ENCODE measurements at places on chromosomes 1 and 21.

- peak; percentile 27 for DNase-seq
Observed at GRCh38 chr1:246261639-246262038, 245.4 kb downstream of the SMYD3 start.

DNA sequence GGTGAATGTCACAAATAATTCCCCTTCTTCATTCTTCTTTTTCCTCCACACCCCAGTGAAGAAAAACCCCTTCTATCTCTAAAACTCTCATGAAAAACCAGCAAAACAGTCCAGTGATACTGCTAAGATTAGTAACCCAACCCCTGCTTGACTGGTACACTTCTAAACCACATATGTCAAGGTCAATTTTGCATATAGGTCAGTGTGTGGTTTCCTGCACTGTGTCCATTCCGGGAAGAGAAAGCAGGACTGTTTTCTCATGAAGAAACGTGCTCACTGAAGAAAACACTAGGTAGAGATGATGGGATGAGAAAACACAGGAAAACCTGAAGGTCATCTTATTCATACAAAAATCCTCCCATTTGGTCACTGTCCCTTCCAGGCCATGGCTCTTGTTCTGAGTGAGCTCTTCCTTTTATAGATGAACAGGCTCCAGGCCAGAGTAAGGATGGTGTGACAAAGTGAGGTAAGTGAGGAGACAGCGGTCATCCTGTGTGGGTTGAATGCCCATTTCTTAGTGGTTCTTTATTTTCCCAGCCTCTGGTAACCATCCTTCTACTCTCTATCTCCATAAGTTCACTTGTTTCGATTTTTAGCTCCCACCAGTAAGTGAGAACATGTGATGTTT is 122.7 kb downstream of the FASLG start:
- no peak for DNase-seq

DNA sequence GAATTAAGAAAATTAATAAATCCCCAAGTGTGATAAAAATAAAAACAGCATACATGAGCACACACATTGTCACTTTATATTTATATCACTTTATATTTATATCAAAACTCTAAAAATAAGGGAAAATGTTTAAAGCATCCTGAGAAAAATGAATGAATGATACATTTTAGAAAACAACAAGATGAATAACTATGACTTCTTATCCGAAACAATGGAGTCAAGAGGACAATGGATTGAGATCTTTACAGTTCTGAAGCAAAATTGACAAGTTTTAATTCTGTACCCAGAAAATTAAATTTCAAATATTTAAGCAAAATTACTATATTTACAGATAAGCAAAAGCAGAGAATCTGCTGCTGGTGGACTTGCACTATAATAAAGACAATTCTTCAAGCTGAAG is 512.6 kb downstream of the MRPL39 start:
- no peak for DNase-seq

- no peak for DNase-seq
Observed at GRCh38 chr1:222329493-222330045, 218.3 kb downstream of the HHIPL2 start.

DNA sequence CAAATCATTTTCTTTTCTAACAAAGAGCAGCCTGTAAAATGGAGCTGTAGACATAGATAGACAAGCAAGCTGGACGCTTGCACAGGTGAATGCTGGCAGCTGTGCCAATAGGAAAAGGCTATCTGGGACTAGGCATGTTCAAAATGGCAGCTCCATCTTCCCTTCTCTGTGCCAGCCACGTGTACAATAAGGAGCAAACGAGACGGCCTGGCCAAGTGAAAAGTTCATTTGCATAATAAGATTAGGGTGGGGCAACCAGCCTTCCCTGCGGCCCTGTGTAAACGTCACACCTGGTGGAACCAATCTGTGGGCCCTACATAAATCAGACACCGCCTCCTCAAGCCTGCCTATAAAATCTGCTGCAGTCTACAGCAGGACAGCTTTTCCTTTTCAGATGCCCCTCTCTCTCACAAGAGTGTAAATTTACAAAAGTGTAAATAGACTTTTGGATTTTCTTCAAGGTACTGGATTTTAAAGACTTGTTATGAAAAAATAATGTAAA is 16.6 kb upstream of the EDEM3 start:
- no peak for DNase-seq

DNA sequence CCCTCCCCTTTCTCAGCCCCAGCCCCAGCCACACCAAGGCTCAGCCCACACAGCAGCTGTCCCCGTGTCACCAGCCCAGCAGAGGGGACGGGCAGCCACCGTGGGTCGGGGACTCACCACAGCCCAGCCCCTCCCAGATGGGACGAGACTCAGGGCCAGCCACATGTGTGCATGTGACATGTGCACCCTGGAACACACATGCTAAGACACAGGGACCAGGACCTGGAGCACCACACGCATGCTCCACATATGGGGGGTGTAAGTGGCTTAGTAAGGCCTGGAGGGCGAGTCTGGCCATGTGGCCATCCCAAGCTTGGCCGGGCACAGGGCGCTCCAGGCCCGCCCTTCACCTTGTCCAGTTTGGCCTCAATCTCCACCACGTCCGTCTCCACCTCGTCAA is 4.0 kb downstream of the ACAP3 start:
- DNase-seq, result no peak

DNA sequence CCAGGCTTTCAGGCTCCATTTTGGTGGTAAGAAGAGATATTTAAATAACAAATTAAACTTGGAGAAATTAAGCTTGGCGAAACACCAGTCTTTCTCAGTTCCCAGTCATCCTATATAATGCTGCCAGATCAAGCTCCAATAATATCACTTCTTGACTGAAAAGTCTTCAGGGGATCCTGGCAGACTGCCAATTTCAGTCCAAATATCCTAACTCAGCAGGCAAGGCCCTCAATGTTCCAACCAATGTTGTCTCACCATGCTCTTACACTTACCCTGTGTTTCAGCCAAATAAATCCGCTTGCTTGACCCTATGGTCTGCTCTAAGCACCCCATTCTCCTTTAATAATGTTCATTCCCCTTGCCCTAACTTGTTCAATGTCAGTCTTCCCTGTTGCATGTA is 39.9 kb upstream of the BCL10 start:
- no peak for DNase-seq

DNA sequence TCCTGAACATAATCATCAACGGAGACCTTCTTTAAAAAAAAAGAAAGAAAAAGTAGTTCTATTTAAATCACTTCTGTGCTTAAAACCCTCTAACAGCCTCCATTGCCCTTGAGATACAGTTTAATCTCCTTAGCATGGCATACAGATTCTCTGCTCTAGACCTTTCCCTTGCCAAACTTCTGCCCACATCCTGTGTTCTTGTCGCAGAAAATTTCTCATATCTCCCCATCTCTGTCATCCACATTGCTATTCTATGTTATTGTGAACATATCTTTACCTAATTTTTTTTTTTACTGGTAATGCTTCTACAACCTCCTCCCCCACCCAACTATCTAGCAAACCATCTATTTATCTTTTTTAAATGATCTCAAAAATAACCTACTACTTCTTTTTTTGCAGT is 135.7 kb upstream of the PROX1 start:
- DNase-seq, result peak; percentile 16

GRCh38 chr1:168972887-168973286 is 133.6 kb upstream of the ATP1B1 start:
- no peak for DNase-seq

- DNase-seq, result no peak
Observed at GRCh38 chr1:110223127-110223526, 13.0 kb downstream of the KCNC4 start.

GRCh38 chr1:64692911-64693310 is 52.0 kb upstream of the RAVER2 start:
- no peak for DNase-seq

DNA sequence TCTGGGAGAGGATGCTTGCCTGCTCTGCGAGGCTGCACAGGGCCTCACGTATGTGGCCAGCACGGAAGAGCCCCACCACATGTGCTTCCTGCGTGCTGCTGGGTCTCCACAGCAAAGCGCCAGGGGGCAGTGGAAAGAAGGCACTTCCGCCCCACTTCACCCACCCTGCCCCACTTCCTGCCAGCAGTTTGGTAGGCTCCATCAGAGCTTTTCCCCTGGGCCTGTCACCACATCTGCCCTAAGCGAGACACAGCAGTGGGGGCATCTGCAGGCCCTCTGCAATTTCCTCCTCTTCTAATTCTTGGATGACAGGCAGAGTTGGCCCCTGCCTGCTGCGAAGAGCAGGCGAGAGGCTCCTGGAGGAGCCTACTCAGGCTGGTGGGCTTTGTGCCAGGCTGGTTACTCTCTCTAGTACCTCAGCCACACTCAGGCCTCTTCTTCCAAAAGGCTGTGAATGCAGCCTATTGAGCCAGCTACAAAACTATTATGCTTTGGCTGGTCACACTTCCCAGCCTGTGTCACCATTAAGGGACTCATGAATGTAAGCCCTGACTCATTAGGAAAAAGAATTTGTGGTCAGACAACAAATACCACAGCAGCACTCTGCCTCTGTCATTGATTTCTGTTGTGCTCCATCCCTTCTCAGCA is 25.0 kb downstream of the CD244 start:
- peak; percentile 95 for DNase-seq

DNA sequence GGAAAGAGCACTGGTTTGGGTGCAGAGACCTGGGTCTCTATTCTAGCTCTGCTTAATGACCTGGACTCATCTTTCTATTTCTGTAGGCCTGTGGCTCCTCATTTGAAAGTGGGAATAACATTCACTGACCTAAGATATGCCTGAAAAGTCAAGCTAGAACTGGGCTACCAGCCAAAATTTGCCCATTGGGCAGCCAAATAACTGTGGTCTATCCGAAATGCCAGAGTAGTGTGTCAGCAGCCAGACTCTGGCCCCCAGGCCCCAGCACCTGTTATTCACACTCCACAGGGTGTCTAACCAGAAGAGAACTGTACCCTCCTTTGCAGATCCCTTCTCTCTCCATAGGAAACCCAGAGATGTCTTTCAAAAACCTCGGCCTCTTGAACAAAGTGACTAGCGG is 12.6 kb downstream of the DAB1 start:
- DNase-seq, result no peak

DNA sequence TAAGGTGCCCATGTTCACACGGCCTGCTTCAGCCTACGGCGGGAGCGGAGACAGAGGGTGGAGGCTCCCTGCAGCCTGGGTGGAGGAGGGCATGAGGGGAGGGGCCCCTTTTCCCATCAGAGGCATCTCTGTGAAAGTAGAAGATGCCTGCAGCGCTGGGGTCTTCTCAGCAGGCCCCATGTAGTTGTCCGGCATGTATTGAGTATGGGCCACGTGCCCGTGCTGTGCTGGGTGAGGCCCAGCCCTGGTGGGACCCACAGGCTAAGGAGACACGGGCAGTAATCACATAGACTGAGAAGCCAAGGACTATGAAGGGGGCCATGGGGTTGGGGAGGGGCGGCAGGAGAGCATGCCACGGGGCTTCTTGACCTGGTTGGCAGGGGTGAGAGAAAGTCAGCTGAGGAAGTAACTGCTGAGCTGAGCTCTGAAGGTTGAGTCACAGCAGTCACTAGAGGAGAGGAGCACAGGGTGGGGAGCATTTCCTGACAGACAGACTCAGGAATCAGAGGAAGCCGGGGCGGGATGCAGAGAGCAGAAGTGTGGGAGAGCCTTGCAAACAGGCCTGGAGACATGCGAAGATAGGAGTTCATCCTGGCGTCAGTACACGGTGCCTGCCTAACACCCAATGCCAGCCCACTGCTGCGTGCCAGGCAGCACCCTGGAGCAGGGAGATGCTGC is 21.6 kb downstream of the PSEN2 start:
- no peak for DNase-seq

GRCh38 chr1:7646981-7647901 is 123.9 kb upstream of the VAMP3 start:
- peak; percentile 74 for DNase-seq

DNA sequence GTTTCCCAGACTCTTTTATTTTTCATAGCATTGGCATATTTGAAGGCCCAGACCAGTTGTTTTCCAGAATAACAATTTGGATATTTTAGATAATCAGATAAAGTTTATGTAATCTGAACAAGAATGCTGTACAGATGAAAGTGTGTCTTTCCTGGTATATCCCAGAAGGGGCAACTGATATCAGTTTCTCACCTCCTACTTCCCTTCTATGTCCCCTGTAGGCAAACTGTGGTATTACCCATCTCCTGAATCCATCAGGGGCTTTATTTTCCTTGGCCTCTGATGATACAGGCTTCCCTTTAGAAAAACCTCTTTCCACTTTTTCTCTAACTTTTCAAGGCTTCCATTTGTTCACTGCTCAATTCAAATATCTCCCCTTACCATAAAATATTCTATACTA is 87.5 kb upstream of the RGS1 start:
- DNase-seq, result peak; percentile 22

- no peak for DNase-seq
Observed at GRCh38 chr1:213135572-213135971, 84.5 kb downstream of the RPS6KC1 start.

DNA sequence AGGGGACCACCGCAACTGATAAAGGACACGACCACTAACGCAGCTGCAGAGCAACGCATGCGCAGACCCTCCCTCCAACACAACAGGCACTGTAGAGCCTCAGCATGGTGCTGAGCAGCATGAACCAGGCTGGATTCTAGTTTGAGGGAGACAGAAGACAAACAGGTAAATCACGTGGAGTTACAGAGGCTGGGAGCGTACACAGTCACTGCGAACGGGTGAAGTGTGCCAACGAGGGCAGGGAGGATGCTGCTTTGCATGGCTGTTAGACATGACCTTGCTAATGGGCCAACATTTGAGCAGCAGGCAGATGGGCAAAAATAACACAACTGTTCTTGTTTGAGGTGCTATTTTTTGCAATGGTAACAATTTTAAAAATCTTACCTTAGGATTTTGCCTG is 55.2 kb upstream of the NADK start:
- no peak for DNase-seq

DNA sequence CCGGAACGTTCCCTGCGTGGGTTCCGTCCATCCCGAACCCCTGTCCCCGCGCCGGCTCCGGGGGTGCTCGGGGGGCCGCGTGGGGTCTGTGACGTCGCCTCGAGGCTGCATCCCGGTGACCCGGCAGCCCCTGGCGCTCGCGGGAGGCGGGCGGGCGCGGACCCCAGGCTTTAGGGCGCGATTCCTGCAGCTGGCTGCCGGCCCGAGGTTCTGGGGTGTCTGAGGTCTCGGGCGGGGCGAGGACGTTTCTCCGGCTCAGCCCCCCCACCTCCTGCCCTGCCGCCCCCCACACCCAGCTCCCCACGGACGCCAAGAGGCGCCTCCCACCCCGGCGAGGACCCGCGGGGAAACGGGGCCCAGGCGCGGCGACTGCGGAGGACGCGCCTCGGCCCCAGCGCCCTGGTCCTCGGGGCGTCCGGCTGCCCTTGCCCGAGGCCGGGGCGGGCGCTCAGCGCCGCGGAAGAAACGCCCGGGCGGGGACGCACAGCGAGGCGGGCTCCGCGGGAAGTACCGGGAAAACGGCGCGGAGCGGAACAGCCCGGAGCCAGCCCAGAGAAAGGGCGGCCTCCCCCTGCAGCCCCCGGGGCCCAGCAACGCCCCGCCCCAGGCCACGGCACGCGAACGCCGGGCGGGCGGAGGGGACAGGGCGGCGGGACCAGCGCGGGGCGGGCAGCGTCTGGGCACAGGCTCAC is 1.3 kb upstream of the PCBP3 start:
- DNase-seq, result no peak

- DNase-seq, result no peak
Observed at GRCh38 chr1:183241471-183241870, 55.4 kb downstream of the LAMC2 start.
